ENCODE measurements at places on chromosomes 4 and X.

DNA sequence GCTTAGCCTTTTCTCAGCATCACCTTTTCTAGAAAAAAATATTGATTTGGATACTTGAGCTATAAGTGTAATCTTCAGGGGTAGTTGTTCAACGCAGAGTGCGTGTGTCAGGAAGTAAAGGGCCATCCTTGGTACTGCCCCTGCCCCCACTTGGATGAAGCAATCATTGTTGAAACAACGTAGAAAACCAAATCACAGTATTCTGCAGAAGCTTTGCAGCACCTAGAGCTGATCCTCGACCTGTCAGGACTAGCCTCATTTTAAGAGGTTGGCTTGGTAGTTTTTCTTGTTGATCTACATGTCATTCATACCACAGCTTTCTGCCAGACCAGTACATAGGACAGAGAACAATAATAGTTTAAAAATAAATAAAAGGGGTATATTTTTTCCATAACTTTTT lies 65.3 kb upstream of the MYOZ2 start:
- DNase-seq: no peak

DNA sequence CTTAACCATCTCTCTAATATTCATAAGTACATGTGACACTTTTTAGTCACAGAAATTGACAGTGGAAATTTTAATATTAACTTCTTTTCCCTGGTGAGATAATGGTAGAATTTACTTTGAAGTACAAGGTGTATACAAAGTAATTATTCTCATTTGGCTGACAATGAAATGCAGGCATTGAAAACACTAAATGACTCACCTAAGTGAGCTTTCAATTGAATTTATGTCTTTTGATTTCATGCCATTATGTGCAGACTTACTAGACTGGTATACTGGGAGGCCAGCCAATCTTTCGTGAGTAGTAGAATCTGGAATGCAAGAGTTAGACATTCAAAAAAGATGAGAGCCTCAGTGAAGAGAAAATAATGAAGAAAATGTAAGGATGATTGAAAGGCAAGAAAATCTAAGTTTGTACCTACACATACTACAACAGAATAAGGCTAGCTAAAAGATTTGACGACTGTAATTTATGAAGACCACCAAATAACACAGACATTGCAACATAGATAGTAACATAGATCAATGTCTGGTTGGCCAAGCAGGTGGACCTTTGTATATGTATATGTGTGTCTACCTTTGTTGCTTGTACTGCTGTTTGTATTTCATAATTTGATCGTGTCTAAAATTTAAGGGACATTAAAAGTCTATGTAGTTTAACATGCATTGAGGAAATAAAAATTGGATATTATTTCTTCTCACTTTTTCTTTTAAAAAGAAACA lies 459.7 kb downstream of the IL15 start:
- DNase-seq: peak; percentile 89

GRCh38 chr4:7322166-7322991 lies 112.4 kb downstream of the PSAPL1 start:
- DNase-seq: no peak

DNA sequence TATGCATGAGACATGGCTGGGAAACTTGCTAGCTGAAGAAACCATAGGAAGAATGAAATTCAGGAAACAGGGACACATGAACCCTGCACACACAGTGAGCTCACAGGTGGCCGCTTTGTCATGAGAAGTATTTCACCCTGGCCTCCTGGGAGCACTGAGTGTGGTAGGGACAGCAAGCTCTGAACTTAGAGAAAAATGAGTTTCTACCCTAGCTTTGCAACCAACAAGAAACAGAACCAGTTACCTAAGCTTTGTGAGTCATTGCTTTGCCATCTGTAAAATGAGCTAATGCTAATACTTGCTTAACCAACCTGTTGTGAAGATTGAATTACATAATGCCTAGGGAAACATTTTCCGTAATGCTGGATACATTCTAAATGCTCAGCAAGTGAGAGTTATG lies 206.6 kb upstream of the HS3ST1 start:
- DNase-seq: no peak

GRCh38 chr4:13240066-13240465 lies 244.1 kb downstream of the RAB28 start:
- no peak for DNase-seq

GRCh38 chr4:99723612-99724011 lies 66.0 kb upstream of the C4orf54 start:
- DNase-seq: peak; percentile 12

GRCh38 chrX:63686878-63687714 lies 97.9 kb downstream of the ARHGEF9 start:
- peak; percentile 20 for DNase-seq

GRCh38 chr4:76301068-76301774 lies 5.3 kb upstream of the STBD1 start:
- DNase-seq: peak; percentile 40

- peak; percentile 1 for DNase-seq
Observed at GRCh38 chrX:101759000-101759399, 99.3 kb upstream of the ARMCX2 start.

- peak; percentile 1 for DNase-seq
Observed at GRCh38 chrX:133838761-133839676, 146.4 kb downstream of the GPC3 start.

DNA sequence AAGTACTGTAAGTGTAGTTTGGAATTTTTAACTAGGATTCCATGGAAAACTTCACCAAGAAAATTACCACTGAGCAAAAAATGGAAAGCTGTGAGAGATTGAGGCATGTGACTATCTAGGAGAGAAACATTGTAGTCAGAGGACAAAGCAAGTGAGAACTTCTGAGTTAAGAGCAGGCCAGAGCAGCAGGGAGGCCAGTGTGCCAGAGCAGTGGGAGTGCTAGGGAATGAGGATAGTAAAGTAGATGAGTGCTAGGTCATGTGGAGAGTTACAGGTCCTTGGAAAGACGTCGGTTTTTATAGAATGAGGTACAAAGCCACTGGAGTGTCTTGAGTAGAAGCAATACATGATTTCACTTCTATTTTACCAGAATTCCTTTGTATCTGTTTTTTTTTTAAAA lies 52.7 kb upstream of the FAT4 start:
- DNase-seq: no peak

DNA sequence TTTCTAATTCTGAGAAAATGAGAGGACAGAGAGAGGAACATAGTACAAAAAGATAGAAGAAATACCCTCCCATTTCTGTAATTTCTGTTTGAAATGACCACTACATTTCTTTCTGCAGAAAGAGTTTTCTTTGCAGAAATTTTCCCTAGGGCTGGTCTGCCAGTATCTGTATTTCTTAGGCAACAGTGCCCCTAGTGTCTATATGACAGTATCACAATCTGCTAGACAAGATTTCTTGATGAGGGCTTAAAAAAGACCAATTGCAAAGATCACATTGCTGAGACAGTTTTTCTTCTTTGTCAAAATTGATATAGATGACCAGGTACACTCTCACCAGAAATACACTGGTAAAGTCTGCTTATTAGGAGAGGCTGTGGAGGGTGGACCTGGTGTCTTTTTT lies 81.0 kb upstream of the ZDHHC15 start:
- DNase-seq: no peak

DNA sequence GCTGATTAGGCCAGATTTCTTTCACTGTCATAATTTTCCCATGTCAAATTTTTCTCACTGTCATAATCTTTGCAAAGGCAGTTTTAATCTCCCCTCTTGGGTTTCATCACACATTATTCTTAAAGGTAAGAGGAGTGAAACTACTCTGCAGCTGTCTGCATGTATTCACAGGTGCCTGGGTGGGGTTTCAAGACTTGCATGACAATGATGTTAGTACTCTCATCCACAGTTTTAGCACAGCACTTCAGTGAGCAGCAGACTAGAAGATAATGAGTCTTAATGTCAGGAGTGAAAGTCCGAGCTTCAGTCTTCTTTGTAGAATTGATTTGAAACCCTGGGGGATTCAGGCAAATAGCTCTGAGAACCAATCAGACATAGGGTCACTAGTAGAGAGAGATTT lies 182.5 kb upstream of the GALNT7 start:
- DNase-seq: no peak

GRCh38 chr4:102390438-102390837 lies 45.2 kb upstream of the SLC39A8 start:
- no peak for DNase-seq

GRCh38 chr4:6598641-6599040 lies 23.7 kb downstream of the MAN2B2 start:
- DNase-seq: no peak

DNA sequence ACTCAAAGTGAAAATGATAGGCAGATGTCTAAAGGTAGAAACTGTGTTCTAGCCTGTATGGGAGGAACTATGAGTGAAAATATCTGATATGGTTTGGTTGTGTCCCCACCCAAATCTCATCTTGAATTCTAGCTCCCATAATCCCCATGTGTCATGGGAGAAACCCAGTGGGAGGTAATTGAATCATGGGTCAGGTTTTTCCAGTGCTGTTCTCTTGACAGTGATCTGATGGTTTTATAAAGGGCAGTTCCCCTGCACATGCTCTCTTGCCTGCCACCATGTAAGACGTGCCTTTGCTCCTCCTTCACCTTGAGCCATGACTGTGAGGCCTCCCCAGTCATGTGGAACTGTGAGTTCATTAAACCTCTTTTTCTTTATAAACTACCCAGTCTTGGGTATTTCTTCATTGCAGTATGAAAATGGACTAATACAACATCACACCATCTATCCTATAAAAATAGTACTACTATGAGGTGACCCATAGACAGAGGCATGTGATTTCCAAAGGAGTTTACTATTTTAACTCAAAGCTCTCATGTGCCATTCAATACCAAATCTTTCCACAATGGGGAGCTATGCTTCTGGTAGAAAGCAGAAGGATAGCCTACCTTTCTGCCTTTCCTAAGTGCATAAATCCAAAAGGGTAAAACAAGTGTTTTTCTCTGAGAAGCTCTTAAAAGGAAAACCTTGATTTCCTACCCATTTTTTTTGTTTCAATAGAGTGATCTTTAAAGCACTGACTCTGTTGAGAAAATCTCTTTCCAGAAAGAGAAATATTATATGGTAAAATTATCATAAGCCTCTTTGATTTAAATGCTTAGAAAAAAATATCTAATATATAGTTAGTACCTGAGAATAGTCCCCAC lies 38.8 kb downstream of the SEC31A start:
- no peak for DNase-seq

DNA sequence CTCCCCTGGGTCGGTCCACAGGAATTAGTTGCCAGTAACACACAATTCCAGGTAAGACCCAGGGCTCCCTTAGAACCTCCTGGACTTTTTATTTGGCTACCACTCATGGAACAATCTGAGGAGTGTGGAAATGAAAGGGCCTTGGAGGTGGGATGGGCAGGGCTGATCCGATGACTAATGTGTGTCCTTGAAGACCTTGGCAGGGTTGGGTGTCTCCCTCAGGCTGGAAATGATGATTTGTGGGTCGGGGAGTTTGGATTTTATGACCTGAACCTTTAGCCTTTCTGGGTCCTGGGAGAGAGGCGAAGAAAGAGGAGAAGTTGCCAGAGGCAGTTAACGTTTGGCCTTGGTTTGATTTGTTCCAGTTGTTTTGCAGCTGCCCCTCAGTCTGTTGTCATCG lies 425.0 kb downstream of the MID1IP1 start:
- no peak for DNase-seq

GRCh38 chr4:74615411-74615810 lies 170.5 kb downstream of the AREG start:
- no peak for DNase-seq

All from HS-27A (cell line).